A375 (cell line): ENCODE measurements at places on chromosomes 13 and 19. TPM values are rescaled to one million over a fixed set of nuclear protein-coding genes. Genes with fewer than 3 reads are reported as not detected.

The ZNF784 gene
- total RNA-seq = 5.2 and 6.1 TPM in 2 replicates

The PLPP2 gene
- 102 TPM in 2 replicates for total RNA-seq

The ICAM5 gene
- 20.3 TPM in 2 replicates for total RNA-seq

The SMIM44 gene
- not detected in 2 replicates for total RNA-seq

The VPS36 gene
- total RNA-seq = 22.4 and 24.4 TPM in 2 replicates

The RPS16 gene
- 587 and 846 TPM in 2 replicates for total RNA-seq

The LIG1 gene
- 89.0 and 114 TPM in 2 replicates for total RNA-seq

The ZNF529 gene
- 6.4 and 9.1 TPM in 2 replicates for total RNA-seq

The PRSS57 gene
- total RNA-seq = not detected in 2 replicates

The GNG7 gene
- 1.7 and 1.8 TPM in 2 replicates for total RNA-seq

The TBXA2R gene
- 0.32 and 0.87 TPM in 2 replicates for total RNA-seq
